Naive thymus-derived CD8-positive, alpha-beta T cell (primary cell): ENCODE measurements at places on chromosomes 16 and 17.
A peak's percentile ranks its signal among the peaks of the same experiment; 100 is the strongest.

DNA sequence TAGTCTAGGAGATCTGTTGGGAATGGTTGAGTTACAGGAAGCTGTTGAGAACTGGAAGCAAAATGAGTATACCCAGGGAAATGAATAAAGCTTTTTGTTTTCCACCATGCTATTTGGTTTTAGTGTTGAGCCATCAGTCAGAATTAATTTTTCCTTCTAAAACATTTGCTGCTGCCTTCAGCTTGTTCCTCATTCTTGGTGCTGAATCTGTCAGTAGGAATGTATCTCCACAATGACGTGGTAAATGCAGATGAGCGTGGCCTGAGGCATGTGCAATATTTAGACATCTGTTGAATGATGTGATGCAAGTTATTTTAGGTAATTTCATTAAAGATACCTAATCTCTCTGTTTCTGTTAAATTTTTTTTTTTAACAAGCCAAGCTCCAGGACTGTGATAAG lies 10.9 kb downstream of the HAPSTR1 start:
- DNase-seq, result no peak

DNA sequence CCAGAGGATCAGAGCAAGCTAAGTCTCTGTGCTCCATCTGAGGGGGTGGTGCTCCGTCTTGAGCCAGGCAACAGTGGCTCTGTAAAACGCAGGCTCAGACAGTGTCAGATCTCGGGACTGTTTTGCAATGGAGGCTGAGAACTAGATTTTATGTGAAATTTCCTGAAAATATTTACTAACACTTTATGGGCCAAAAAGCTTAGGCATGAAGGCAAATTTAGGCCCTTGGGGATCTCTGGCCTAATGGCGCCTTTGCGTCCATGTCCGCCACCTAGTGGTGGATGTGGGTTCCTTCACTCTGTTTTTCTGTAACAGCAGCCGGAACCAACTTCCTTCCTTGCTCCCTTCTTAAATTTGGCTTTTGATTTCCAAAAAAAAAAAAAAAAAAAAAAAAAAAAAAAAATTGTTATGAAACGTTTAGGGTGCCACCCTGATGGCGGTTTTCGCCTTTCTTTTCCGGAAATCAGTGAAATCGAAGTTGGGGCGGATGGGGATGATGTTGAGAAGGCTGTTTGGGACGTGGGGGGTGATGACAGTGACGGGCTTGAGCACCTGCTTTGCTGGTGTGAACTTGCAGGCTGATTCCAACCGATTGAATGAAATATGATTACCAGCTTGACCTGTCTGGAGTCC lies 14.0 kb upstream of the ELAC2 start:
- peak; percentile 12 for DNase-seq

DNA sequence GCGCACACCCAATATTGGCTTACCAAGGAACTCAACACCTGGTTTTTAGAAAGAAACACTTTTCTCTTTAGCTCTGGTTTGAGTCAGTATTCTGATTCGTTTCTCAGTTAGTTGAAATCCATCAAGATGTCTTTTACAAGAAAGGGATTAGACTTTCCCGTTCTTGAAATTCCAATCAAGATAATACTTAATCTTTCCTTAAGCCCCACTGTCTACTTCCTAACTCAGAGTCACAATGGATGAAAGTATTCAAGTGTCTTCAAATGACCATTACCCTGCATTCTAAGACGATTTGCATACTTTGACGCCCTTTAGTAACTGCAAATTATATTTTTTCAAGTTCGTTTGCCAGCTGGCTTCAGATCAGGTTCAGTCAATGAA lies 189.8 kb downstream of the USP22 start:
- no peak for DNase-seq

DNA sequence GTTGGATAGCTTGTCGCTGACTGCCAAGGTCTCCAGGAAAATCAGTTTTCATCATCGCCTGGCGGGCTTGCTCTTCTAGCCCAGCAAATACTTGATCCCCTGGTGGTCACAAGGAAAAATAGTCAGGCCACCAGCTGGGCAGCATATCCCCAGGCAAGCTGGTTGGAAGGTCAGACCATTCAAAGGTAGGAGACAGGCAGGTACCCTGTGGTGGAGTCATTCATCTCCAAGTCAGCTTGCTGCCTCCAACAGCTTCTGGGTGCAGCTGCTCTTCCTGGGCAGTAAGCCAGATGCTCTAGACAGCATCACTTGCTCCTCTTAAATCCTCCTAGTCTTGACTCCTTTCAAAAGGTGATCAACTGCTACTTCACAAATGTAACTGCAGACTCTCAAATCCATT lies 16.0 kb downstream of the ZNF821 start:
- no peak for DNase-seq

- peak; percentile 40 for DNase-seq
Measured at GRCh38 chr17:50169121-50169764, 3.4 kb downstream of the SGCA start.

GRCh38 chr17:65243838-65244625 lies 106.9 kb downstream of the RGS9 start:
- no peak for DNase-seq

DNA sequence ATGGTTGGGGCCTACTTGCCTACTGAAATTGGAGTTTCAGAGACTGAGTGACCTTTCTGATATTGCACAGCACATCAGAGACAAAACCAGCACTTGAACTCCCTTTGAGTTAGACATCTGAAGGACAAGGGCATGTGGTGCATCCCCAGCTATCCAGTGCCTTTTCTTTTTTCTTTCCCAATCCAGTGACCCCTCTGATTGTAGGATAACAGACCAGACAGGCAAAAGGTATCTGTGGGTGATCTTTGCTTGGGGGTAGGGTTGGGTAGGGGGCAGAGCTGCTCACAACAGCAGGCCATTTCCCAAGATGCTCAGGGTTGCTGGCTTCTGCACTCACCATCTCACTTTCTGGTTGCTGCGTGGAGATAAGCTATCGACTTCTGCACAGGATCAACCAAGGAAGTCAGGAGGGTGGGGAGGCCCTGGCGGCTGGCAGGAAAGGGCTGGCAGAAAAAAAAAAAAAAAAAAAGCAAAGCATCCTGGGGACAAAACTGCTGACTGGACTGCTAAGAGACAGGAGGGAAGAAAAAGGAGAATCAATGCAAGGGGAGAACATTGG lies 42.2 kb downstream of the HOXB1 start:
- DNase-seq, result no peak

GRCh38 chr17:29714146-29714545 lies 91.4 kb upstream of the CORO6 start:
- DNase-seq, result no peak

- no peak for DNase-seq
Measured at GRCh38 chr17:44575403-44575802, 18.1 kb downstream of the FZD2 start.

DNA sequence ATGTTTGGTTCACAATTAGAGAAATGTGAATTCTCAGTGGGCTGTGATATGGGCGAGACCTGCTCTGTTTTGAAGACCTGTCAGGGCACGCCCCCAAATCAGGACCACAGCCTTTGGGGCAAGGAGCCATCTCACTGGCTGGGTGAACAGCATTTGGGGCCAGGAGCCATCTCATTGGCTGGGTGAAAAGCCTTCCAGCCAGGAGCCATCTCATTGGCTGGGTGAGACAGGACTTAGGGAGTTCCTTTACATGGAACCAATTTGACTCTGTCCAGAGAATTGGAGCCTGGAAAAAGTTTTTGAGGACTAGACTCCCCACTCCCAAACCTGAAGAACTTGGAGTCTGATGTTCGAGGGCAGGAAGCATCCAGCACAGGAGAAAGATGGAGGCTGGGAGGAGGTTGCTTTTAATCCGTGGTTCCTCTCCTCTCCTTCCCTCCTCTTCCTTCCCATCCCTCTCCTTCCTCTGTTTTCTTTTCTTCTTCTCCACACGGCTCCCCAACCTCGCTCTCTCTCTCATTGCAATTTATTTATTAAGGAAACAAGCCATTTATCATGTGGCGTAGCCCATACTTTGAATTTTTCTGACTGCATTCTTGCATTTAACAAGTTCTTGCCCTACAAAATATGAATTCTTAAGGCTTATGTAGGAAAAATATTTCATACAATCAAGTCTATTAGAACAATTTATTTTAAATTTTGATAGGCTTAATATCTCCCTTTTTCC lies 19.7 kb downstream of the FOXL1 start:
- DNase-seq, result no peak

GRCh38 chr17:10613775-10614513 lies 43.2 kb downstream of the MYH3 start:
- no peak for DNase-seq

- DNase-seq, result no peak
Measured at GRCh38 chr16:87576171-87576570, 26.1 kb upstream of the JPH3 start.

DNA sequence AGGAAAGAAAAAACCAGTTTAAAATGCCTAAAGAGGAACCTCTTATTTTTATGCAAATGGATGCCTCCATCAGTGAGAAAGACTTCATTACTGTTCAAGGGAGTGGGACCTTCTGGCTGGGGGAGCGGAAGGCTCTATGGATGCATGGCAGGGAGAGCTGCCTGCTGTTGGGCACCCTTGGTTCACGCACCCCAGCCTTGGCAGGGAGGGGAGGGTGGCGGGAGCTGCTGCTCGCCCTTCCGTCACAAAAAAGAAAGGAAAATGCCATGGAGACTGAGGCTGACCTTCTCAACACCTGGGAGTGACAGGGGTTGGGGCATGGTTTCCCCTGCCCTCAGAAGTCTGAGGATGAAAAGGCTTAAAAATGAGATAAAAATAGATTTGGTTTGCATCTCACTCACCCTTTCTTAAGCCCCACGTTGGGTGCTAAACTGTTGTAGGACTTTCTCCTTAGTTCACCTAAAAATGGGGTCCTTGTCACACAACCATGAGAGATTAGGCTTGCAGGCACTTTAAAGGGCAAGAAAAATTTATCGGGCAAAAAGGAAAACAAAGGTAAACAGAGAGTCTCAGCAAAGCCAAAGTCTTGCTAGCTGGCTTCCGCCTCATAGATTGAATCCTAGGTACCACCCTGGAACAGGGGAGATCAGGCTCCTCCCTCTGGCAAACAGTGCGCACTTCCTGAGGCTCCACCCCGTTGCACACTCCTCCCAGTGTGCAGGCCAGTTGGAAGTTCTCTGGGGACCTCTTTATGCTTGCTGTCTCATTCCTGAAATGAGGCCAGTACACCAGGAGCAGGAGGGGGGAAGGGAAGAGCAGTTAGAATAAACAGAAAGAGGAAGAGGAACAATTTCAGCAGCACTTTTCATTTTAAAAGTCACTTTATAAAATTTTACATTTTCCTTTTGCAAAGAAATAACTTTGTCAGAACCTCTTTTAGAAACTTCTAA lies 31.6 kb downstream of the PHKB start:
- DNase-seq, result no peak

DNA sequence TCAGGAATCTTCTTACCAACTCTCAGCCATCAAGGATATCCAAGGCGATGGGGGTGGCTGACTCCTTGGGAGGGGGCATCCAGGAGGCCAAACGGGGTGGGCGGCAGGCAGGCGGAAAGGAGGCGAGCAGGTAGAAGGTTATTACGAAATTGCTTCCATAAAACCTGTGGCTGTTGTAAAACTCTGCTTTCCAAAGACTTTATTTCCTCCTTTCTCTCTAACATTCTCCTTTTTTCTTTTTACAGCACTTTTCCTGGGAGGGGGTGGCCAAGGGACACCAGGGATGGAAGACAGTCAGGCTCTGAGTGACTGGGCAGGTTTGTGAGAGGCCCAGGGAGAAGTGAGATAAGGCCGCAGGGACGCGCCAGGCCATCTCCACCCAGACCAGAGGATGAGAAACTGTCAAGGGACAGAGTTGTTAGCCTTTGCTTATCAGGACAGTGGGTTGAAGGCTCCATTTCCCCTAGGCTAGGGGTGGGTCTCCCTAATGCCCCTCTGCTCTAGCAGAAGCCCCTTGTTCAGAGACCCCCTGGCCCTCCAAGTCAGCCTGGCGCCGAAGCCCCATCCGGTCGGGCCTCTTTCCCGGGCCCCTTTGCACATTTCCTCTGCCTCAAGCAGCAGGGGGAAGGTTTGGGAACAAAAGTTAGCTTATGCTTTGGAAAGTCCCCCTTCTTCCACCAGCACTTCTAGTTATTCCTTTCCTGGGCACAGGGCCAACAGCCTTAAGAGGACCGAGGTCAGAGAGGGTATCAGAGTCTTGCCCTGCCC lies 5.0 kb upstream of the HOXB9 start:
- no peak for DNase-seq

DNA sequence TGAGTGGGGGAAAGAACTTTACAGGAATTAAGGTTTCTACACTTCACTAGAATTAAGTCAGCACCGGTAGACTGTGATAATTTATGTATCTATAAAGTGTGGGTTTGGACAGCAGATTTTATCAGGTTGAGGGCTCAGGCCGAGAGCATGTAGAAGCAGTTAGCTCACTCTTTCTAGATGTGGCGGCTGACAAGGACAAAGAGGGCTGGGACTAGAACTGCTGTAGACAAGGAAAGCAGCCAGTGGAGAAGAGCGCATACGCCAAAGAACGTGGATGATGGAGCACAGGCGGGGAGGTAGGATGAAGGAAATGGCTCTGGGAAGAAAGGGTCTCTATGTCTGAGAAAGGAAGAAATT lies 504 bp upstream of the GOSR1 start:
- no peak for DNase-seq

DNA sequence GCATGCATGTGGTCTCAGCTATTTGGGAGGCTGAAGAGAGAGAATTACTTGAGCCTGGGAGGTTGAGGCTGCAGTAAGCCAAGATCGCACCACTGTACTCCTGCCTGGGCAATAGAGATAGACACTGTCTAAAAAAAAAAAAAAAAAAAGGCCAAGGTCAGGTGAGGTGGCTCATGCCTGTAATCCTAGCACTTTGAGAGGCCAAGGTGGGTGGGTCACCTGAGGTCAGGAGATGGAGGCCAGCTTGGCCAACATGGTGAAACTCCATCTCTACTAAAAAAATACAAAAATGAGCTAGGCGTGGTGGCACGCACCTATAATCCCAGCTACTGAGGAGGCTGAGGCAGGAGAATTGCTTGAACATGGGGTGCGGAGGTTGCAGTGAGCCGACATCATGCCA lies 28.2 kb upstream of the CORO1A start:
- DNase-seq, result no peak

DNA sequence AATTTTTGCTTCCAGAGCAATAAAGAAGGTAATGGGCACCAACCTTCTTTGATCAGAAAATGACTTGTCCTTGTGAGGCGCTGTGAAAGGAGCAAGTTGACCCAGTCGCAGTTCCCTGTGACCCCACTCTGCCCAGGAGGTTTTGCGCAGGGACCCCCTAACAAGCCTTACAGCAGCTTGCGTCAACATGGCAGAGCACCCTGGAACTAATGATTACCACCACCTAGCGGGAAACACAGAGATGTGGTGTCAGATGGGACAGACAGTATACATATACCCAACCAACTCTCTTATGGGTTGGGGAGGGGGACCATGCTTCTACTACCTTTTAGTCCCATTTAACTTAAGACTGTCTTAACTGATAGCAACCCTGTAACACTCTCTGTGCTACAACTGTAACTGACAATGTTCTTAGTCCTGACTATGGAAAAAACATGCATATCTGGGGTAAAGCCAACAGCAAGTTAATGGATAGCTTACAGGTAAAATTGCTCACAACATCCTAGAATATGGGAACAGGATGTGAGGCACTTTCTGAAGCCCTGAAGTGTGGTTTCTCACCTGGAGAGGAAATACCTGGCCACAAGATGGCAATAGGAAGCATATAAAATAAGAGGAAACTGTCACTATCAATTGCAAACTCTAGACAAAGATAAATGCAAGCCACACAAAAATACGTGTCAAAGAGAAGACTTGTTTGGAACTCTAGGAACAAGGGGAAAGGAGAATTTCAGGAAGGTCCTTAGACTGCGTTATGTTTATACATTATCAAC lies 3.0 kb downstream of the KARS1 start:
- DNase-seq, result peak; percentile 31
